ENCODE measurements at places on chromosomes 6 and 20.

GRCh38 chr6:90656325-90656724 is 69.5 kb upstream of the MAP3K7 start:
- DNase-seq: no peak

DNA sequence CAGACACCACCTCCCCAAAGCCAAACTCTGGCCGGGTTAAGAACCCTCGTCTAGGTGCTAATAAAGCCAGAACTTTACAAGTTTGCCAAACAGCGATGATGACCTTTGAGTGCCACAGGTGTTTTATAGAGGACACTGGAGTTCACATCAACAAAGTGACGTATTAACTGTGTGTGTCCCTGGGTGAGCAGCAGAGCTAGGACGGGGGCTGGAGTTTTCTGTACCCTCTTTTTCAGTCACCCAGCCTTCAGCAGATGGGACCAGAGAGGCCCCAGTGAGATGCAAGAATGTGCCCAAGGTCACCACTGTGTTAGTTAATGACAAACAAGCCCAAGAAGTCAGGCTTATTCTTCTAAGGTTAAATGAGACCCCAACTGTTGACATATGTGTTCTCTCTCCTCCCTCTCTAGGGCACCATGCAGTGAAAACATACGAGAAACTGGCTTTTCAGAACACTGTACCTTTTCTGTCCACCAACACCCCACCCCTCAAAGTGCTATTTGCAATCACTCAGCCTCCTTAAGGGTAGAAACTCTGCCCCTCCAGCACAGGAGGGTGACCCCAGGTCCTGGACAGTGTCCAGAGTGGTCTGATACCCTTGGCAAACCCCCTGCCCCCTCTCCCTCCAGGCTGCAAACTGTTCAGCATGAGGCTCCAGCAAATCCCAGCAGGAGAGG is 5.2 kb downstream of the SDC4 start:
- no peak for DNase-seq

DNA sequence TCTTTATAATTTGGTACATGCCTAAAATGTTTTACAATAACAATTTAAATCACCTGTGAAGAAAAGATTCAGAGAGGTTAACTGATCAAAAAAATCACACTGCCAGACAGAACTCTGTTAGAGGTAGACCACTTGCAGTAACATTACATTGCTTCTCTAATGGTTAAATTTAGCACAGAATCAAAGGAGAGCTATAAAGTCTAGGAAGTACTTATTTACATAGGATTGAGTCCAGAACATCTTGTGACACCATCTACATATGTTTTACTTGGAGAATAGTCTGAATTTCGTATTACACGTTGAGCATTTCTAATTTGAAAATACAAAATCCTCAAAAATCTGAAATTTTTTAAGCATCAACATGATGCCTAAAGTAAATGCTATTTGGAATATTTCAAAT is 17.2 kb upstream of the TBC1D20 start:
- DNase-seq: no peak

DNA sequence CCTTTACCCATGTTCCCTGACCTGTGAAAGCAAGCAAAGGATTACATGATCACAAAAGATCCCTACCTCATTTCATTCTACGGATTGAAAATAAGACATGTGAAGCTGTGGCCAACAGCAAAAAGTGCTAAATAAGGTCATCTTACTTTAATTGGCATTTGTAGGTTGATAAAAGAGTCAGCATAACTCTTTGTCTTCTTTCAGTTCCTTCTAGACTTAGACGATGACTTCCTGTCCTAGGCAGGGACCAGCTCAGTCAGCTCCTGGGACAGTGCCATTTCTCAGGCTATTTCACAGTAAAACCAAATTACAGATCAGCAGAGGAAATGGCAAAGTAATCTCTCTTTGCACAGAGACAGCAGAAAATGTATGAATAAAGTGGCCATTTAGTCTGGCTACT is 480.7 kb downstream of the RFPL4B start:
- no peak for DNase-seq

GRCh38 chr20:47099825-47100441 is 205.3 kb downstream of the EYA2 start:
- no peak for DNase-seq

- no peak for DNase-seq
Observed at GRCh38 chr20:1973601-1974440, 20.0 kb downstream of the PDYN start.

- no peak for DNase-seq
Observed at GRCh38 chr6:143225929-143226328, 165.2 kb downstream of the AIG1 start.

GRCh38 chr6:161318456-161318855 is 44.6 kb upstream of the AGPAT4 start:
- DNase-seq: no peak

- no peak for DNase-seq
Observed at GRCh38 chr6:117496383-117496990, 14.0 kb downstream of the DCBLD1 start.

GRCh38 chr6:83117802-83118201 is 50.3 kb downstream of the DOP1A start:
- no peak for DNase-seq

DNA sequence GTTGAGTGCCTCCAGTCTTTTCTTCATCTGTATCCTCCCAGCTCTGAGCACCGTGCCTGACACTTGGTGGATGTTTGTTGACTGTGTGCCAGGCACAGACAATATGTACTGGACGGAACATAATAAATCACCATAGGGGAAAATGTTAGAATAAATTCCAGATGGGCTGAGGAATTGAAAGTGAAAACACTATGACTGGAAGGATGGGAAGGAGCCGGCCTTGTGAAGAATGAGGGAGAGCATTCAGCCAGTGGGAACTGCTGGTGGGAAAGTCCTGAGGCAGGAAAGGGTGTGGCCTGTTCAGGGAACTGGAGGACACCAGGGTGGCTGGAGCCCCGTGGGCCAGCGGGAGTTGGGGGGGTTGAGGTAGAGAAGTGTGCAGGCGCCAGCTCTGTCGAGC is 75.4 kb downstream of the MTHFD1L start:
- no peak for DNase-seq

GRCh38 chr20:24755411-24755922 is 193.6 kb upstream of the CST7 start:
- no peak for DNase-seq

- no peak for DNase-seq
Observed at GRCh38 chr20:41359541-41360011, 7.0 kb downstream of the EMILIN3 start.

Data from HS-27A (cell line).